NCI-H460 (cell line): ENCODE measurements at places on chromosomes 4 and X. TPM values are rescaled to one million over a fixed set of nuclear protein-coding genes. Genes with fewer than 3 reads are reported as not detected.

- no peak for DNase-seq
These were observed 68.7 kb downstream of the WFS1 start for GRCh38 chr4:6338175-6338950.

DNA sequence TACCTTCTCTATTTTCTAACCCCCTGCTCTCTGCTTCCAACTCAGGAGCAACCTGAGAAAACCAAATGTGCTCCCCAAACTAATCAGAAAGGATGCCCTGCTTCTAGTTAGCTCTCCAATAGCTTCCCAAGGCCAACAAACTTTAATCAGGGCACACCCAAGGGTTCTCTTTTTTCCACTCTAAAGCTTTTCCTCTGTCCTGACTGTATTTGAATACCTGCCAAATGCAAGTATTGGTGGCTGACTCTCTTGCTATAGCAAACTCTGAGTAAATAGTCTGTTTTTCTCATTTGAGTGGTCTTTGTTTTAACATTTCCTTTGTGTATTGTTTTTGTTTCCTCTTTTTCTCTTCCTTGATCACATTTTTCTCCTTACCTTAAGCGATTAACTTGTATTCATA is 52.5 kb downstream of the GBA3 start:
- no peak for DNase-seq

The PFKFB1 gene
- total RNA-seq, result 0.35 TPM in 1 of 2 replicates, not detected in the other

The GDPD2 gene
- total RNA-seq, result not detected in 2 replicates

- DNase-seq, result no peak
These were observed 68.9 kb upstream of the MND1 start for GRCh38 chr4:153275380-153276276.

GRCh38 chr4:2291705-2292645 is 30.1 kb upstream of the MXD4 start:
- DNase-seq, result no peak

DNA sequence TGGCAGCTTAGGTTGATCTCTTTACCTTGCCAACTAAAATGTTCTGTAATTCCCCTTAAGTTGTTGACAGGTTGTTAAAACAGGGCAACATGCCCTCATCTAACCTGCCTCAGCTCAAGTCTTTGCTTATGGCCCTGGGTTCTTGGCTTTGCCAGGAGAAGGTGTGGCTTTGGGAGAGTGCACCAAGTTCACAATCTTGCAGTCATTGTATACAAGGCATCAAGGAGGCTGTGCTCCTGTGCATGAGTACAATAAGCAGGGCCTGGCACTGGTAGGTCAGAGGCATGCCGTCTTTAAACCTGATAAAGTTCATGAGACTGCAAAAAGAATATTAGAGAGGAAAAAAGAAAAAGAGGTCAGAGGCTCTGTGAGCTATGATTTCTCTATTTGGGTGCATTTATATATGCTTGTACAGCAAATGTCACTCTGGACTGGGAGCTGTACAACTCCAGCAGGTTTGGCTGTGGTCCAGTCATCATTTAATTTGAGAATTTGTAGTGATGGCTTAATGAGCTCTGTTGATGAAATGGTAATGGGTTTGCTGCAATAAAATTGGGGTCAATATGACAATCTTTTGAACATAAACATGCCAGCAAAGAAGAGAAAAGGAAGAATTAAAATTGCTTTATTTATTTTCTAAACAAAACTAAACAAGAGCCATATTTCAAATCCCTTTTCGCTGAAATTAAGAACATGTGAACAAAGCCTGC is 30.3 kb downstream of the AREG start:
- DNase-seq, result no peak

GRCh38 chrX:110397904-110398303 is 39.3 kb downstream of the RTL9 start:
- no peak for DNase-seq

DNA sequence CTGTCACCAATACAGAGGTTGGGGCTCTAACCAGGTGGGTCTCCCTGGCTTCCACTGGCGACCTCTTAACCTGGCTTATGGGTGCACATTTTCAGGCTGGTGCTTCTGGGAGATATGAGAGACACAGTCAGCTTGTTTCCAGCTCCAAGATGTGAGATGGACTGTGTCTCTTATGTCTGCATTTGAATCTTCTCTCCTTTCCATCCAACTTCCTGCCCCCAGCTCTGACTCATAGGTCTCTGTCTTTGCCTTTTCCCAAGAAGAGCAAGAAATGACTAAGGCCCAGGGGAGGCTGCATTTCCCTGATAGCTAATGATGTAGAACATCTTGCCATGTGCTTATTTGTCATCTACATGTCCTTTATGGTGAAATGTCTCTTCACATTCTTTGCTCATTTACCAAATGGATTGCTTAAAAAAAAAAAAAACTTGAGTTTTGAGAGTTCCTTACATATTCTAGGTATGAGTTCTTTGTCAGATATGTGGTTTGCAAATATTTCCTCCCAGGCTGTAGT is 3.2 kb upstream of the UXT start:
- peak; percentile 16 for DNase-seq

DNA sequence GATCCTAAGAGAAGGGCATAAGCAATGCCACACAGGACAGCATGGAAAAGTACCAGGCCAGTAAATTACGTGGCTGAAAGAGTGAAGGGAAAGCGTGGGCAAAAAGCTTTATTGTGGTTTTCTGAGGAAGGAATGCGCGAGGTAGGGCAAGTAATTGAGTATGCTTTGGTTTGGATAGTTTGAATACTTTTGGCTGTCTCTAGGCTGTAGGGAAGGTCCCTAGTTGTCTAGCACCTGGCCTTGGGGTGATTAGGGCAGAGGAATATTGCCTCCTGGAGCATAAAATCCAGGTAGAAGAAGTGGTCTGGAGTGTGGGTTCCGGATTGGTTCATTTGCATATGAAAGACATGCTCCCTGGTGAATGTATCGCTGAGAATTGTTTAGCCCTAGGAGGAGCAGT is 46.4 kb upstream of the NALF2 start:
- no peak for DNase-seq

- no peak for DNase-seq
These were observed 137.5 kb downstream of the ZNF674 start for GRCh38 chrX:46407753-46408130.

The H2BW2 gene
- not detected in 2 replicates for total RNA-seq

GRCh38 chrX:16807976-16808542 is 21.8 kb downstream of the TXLNG start:
- DNase-seq, result peak; percentile 52

The FAM133A gene
- 1.6 and 2.1 TPM in 2 replicates for total RNA-seq

DNA sequence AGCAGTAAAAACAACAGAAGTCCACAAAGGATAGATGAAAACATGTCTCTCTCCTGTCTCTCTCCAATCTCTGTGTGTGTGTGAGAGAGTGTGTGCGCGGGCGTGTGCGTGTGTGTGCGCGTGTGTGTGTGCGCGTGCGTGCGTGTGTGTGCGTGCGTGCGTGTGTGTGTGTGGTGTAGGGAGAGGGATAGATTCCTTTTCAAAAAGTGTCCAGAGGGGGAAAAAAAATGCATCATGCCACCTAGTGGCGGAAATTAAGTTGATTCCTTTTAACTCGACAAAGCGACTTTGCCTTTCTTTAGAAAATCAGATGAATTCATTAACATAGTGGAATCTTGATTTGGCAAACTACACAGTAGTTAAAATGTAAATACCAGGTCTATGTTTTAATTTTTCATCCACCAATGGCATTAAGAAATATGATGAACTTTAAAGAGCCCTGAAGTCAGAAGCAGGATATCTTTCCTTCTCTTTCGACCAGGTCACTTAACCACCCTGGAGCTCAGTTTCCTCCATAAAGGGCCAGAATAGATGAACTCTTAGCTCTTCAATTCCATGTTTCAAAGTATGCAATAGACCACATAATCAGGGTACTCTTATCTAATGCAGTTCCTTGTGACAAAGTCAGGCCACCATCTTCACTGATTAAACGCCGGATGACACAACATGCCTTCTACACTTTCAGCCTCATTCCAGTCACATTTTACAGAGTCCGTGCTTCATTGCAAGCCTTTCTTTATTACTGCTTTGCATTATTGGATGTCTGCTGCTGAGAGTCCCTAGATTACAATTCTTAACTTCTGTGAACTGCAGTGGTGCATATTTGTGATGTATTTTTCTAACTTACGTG is 162.8 kb downstream of the FBXO8 start:
- DNase-seq, result peak; percentile 51

The EREG gene
- total RNA-seq, result 2.7 and 3.8 TPM in 2 replicates

The MAGED1 gene
- 35.7 and 49.2 TPM in 2 replicates for total RNA-seq
